ENCODE measurements at places on chromosomes 2 and 18.
A peak's percentile ranks its signal among the peaks of the same experiment; 100 is the strongest.

- no peak for DNase-seq
Measured at GRCh38 chr2:234483568-234484251, 13.2 kb downstream of the ARL4C start.

DNA sequence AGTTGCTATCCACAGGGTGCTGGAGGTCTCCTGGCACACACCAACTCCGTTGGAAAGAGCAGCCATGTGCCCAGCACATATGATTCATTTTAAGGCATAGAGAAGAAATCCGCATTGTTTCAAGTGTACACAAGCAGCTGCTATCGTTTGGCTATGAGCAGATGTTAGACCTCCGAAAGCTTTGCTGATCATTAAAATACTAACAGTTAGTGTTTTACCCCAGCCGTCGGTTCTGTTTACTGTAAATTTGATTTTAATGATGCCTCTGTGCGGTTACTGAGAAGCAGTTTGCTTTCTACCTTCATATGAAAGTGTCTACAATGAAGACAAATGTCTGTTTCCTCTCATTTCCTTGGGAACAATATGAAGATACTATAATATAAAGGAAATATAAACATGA lies 154.9 kb downstream of the PTGR3 start:
- no peak for DNase-seq

DNA sequence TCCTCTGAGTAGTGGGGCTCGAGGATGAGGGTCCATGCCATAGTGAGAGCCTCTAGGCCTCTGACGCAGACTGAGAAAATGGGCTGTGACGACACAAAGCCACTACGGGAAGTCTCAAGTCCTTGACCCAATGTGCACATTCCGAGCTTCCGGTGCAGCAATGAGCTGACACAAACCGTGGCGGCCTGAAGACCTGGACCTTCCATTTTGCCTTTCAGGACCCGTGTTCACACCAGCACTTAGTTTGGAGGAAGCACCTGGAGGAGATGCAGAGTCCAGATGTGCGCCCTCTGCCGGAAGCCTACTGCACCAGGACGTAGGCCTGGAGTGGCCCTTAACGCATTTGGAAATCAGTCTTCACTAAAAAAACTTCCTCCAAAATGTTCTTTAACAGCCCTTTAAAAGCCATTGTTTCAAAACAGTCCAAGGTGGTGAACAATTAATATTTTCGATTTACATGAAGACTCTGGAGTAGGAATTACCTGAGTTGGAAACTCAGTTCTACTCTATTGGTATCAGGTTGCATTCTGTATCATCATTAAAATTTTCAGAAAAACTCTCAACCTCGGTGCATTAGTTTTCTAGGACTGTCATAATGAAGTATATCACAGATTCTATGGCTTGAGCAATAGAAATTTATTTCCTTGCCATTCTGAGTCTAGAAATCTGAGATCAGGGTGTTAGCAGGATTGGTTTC lies 33.9 kb downstream of the BMP10 start:
- peak; percentile 46 for DNase-seq

DNA sequence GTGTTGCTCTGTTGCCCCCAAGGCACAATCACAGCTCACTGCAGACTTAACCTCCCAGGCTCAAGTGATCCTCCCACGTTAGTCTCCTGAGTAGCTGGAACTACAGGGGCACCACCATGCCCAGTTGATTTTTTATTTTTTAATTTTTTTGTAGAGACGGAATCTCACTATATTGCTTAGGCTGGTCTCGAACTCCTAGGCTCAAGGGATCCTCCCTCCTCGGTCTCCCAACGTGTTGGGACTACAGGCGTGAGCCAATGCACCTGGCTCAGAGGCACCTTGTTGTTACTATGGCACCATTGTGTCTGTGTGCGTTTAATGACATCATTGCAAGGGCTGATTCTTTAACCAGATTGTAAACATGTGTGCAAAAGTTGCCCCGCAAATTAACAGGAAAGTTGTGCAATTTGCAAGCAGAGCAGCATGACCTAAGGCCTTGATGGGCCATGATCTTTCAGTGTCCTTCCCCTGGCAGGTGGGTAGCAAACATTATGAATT lies 22.6 kb downstream of the TCF23 start:
- DNase-seq = no peak

- peak; percentile 11 for DNase-seq
Measured at GRCh38 chr2:195027947-195028346, 629.1 kb upstream of the SLC39A10 start.

DNA sequence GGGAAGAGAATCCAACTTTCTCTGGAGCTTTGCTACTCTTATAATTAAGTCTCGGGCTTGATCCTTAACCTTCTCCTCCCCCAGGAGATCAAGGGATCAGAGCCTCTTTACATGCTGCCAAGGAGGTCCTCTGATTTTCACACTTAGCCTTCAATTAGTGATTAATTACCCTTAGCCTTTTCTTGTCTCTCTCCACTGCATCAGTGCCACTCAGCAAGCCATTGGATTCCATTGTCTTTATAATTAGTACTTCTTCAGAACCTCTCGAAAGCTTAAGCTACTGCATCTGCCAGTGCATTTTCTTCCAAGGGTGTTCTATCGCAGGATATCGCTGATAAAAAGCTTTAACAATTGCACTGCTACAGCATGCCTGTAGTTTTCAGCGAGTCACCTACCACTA lies 477.0 kb upstream of the MEIS1 start:
- no peak for DNase-seq

DNA sequence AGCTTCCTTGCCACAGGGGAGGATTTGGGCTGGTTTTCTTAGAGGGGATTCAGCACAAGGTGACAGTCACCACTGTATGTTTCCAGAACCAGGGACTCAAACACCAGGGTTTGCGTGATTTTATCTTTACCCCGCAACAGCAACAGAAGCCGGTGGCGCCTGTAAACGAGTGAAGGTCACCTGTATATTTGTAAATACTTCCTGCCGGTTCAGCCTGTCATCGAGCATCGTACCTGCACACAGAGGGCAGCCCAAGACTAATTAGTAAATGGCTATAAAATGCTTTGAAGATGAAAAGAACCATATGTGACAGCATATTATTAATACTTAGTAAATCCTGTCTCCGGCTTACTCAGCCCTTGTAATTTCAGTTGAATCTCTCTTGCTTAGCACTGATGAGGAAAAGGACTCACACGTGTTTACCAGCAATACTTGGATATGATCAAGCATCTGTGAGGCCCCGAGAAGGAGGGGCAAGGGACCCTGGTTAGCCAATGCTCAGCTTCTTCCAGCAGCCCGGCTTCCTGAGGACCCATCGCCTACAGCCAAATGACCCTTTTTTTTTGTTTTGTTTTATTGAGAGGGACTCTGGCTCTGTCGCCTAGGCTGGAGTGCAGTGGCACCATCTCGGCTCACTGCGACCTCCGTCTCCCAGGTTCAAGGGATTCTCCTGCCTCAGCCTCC lies 51.3 kb upstream of the FOSL2 start:
- DNase-seq = no peak

DNA sequence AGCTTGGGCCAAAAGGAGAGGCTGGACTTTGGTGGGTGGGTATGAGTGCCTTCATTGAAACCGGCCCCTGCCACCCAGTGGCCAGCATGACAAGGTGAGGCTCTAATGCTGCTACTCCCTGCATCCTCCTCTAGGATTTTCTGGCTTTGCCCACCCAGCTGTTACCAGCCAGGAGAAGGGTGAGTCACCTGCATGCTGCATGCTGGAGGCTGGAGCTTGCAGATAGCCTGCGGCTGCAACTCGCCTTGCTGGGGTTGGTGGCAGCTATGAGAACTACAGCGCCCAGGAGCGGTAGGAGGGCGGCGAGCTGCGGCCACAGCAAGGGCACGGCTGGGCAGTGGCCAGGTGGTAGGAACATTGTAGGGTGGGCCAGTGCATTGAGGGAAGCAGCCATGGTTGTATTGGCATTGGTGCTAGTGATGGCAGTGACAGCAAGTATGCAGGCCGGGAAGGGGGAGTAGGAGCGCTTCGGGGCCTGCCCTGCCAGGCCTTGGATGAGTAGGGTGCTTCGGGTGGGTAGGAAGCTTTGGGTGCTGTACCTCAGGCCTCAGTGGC lies 75.4 kb upstream of the SLC35G4 start:
- DNase-seq = no peak

- DNase-seq = peak; percentile 94
Measured at GRCh38 chr18:76619621-76620315, 124.7 kb upstream of the ZNF516 start.

GRCh38 chr18:73283788-73284187 lies 416.0 kb upstream of the NETO1 start:
- DNase-seq = no peak

- peak; percentile 65 for DNase-seq
Measured at GRCh38 chr18:3538456-3538855, 88.5 kb downstream of the TGIF1 start.

- peak; percentile 34 for DNase-seq
Measured at GRCh38 chr2:1900732-1901131, 156.4 kb upstream of the PXDN start.

DNA sequence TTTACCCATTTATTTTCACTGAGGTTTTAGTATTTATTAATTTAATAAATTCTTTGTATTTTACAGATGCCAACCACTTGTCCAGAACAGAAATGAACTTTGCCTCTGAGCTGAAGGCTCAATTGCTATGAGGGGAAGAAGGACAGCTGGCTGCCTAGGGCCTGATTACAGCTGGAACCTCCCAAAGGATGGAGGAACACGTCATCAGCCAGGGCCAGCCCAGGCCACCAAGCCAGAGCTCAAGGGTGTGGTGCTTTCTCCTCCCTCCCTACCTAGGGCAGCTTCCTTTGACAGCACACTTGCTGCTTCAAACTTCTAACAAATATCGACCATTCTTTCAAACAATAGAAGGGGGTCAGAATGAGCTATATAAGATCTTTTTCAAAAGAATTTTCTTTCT lies 19.7 kb upstream of the RIOK3 start:
- DNase-seq = no peak

DNA sequence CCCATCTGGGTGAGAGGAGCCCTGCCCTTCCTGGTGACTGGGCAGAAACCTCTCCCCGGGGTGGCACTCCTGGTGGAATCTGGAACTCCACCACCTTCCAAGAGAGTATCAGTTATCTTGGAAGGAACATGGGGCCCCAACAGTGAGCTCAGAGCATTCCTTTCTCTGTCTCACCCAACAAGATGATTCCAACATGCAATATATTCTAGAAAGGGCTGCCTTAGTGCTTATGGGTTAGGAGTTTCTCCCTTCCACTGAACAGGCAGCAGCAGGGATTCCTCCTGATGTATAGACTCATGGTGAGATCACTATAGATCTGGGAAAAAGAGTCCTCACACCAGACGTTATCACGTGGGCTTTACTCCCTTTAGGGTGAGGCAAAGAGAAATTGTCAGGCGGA lies 147.1 kb downstream of the COL4A4 start:
- no peak for DNase-seq

- no peak for DNase-seq
Measured at GRCh38 chr2:215531284-215531683, 95.4 kb upstream of the FN1 start.

DNA sequence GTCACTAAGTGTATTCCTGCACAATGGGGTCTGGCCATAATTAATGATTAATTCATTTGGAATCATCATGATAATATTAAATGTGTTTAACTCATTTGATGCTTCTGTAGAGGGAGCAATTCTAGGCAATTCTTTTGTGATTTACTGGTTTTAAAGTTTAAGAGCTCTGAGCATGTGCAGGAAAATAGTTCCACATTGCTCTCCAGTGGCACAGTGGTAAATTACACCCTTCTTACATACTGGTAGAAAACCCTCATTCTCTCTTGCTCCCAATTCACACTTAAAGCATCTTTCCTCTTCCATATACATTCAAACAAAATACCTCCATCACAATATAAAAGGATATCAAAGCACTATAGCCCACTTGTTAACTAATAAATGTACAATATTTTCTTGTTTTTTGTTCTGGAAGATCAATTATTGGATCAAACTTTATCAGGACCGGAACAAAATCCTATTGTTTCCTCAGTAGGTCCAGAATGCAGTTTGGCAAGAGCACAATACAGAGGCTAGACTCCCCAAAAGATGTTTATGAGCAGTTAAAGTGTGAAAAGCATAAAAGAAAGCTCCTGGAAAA lies 844.3 kb downstream of the MBD2 start:
- peak; percentile 84 for DNase-seq

- DNase-seq = peak; percentile 76
Measured at GRCh38 chr2:71560638-71561011, 107.3 kb downstream of the DYSF start.

DNA sequence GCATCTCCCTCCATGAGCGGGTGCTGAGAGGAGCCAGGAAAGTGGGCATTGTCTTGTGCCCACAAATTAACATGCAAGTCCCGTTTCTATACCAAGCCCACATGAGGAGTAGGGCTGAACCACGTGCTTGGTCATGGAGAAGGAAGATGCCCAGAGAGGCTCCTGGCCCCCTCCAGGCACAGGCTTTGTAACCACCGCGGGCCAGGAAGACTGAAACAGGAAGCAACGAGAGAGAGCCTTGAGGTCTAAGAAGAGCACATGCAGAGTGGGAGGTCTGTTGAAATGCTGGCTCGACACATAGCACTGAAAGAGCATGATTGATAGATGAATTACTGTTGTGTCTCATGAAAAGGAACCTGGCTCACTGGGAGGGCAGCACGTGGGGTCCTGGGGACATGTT lies 36.3 kb downstream of the VWA3B start:
- no peak for DNase-seq

DNA sequence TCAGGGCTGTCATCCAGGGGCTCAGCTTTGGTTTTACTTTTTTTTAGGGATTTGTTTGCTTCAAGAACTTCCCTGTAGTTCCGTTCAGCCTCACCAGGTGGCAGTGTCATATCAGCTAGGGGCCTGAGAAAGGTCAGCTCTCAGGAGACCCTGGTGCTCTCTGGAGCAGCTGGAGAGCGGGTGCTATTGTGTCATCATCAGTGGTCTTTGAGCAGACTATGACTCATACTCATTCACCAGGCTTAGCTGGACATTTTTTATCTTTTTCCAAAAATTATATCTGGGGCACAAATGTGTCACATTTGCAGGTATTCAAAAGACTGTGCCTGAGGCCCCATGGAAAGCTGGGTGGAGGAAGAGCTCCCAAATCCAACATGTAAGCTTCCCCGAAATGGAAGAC lies 24.4 kb downstream of the ZNF892 start:
- peak; percentile 86 for DNase-seq

DNA sequence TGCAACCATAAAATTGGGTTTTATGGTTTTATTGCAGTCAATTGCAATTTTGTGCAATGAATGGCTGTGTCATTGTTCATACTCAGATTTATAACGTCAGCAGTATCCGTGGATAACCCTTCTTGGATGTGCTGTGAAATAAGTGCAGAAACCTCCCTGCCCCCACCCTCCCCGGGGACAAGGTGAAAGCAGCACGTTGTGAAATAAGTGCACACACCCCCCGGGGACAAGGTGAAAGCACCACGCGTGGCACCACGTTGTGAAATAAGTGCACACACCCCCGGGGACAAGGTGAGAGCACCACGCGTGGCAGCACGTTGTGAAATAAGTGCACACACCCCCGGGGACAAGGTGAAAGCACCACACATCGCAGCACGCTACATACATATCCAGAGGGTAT lies 93.6 kb upstream of the NFATC1 start:
- DNase-seq = no peak

- no peak for DNase-seq
Measured at GRCh38 chr2:145910416-145910815, 1390.5 kb upstream of the ZEB2 start.

DNA sequence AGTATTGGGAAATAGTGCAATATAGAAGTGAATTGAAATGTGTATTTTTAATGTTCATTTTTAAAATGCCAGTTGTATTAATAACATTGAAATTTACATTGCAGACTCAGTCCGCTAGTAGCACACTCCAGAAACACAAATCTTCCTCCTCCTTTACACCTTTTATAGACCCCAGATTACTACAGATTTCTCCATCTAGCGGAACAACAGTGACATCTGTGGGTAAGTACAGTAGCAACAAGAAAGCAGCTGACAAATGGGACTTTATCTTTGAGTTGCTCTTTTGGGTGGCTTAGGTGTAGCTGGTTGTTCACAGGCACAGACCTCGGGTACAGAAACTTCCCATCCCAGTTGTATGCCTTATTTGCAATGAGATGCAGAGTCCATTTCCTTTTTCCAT lies 118.2 kb upstream of the IL1R2 start:
- peak; percentile 33 for DNase-seq

Data from eye (tissue), 1 donor.